ENCODE measurements at places on chromosomes 11 and 22.

GRCh38 chr22:45535290-45535689 lies 32.6 kb downstream of the FBLN1 start:
- no peak for DNase-seq

DNA sequence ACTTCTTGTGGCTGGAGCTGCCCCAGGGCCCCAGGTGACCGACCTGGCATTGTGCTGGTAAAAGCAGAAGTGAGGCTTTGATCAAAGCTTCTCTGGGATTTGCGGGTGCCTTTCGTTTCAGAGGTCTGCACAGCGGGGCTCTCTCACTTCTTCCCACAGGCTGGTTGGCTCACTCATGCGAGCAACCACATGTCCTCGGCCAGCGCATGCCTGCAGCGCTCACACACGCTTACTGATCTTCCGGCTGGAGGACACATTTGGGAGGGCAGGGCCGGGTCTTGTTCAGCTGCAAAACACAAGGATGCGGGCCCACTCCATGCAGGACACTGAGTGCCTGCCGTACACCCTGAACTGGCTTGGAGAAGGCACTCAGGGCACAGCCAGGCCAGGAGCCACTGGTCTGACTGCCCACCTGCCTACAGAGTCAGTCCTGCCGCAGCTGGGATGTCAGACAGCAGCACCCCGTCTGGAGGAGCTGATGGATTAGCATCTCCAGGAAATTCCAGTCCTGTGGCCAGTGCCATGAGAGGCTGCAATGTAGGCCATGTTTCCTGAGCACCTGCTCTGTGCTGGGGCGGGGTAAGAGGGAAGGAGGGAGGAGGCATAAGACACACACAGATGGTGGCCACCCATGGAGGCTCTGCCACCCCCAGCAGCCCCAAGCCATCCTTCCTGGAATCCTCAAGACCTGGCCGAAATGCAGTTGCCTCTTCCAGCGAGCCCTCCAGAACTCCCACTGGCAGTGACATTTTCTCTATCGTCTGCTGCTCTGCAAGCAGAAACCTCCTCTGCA lies 1383.2 kb downstream of the BRD1 start:
- no peak for DNase-seq

DNA sequence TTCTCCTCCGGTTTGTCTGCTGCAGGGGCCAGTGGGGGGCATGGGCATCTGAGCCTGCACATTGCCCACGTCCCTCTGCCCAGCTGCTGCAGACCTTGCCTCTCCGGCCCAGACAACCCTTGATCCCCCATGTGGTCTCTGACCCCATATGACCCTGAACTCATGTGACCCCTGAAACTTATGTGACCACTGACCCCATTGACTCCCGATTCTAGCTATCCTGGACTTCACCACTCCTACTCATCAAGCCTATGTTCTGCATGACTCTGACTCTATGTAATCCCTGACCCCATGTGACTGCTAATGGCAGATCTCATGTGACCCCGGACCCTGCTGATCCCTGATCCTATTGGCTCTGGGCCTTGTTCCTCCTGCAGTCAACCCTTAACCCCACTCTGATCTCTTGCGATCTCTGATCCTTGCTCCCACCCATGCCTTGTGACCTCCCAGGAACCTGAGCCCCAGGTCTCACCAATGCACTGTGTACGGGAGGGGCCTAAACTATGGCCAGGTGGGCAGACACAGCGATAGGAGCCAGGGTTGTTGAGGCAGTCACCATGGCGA lies 5.7 kb downstream of the LTBP3 start:
- DNase-seq, result no peak

DNA sequence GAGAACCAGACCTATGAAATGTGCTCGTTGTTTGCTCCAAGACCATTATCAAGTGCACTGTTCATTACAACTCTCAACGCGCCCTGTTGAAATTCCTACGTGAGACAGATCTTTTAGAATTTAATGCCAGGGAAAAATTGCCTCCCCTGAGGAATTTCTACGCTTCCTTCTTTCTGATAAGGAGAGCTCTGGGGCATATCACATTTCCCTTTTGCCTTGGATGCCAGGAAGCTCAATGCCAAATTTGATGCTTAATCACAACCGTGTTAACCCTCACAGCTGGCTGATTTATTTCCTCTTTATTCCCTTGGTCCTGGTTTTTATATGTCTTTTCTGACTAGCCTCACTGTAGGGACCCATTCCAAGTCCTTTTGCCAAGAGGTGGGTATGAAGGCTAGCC lies 109.4 kb downstream of the MICAL2 start:
- no peak for DNase-seq

GRCh38 chr11:128057786-128058395 lies 529.5 kb downstream of the ETS1 start:
- no peak for DNase-seq

- DNase-seq, result no peak
These were observed 1281.8 kb upstream of the TENM4 start for GRCh38 chr11:80722629-80723028.

DNA sequence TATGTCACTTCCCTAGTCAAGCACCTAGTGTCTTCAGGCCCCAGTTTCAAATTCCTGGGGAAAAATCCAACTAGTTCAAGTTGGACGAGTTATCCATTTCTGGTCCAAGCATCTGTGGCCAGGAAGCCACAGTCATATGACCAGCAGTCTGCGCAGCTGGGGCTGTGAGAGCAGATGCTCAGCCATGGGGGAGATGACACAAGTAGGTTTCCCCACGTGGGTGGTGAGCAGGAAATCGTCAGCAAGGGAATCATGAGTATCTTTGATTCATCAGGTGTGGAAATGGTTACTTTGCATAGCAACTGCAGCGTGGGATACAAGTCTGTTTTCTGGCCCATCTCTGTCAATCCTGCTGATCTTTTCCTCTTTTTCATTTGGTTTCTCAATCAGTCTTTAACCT lies 185.3 kb downstream of the C11orf91 start:
- DNase-seq, result no peak

DNA sequence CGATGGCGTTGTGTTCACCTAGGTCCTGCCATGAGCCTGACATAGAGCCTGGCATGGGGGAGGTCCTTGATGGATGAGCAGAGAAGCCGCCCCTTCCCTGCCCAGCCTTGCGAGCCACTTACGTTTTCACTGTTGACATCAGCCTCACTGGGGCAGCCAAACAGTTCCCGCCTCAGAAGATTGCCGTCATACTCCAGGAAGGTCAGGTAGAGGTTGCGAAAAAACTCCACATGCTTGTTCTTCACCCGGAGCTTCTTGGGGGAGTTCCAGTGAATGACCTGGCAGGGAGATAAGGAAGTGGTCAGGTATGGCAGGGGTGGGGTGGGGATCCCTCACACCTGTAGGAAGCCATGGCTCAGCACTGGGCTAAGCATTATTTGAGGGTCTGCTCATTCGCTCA lies 279.3 kb upstream of the SYN3 start:
- DNase-seq, result no peak

GRCh38 chr22:38727123-38727522 lies 21.4 kb downstream of the GTPBP1 start:
- no peak for DNase-seq

- DNase-seq, result no peak
These were observed 110.1 kb upstream of the LUZP2 start for GRCh38 chr11:24386546-24387397.

- no peak for DNase-seq
These were observed 123.1 kb upstream of the C11orf87 start for GRCh38 chr11:109298865-109299264.

DNA sequence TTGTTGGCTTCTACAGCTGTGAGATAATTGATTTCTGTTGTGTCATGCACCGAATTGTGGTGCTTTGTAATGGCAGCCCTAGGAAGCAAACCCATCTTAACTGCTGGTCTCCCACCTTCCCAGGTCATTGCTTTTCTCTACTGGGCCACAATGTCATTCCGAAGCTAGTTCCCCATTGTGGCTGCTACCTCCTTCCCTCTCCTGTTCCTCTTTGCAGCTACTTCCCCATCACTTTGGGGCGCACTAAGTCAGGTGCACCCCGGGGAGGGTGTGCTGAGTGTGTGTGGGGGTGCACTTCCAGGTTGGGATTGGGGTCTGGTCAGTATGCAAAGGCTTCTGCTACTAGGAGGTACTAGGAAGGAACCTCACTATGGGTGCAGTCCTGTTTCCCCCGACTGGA lies 109.3 kb downstream of the ST3GAL4 start:
- no peak for DNase-seq

GRCh38 chr11:46305295-46305694 lies 27.8 kb downstream of the CREB3L1 start:
- DNase-seq, result no peak
